ENCODE measurements at places on chromosomes 4 and X.

- DNase-seq, result no peak
Measured at GRCh38 chr4:68347845-68348244, 2.0 kb downstream of the YTHDC1 start.

- peak; percentile 49 for DNase-seq
Measured at GRCh38 chr4:88672987-88673386, 24.6 kb downstream of the NAP1L5 start.

DNA sequence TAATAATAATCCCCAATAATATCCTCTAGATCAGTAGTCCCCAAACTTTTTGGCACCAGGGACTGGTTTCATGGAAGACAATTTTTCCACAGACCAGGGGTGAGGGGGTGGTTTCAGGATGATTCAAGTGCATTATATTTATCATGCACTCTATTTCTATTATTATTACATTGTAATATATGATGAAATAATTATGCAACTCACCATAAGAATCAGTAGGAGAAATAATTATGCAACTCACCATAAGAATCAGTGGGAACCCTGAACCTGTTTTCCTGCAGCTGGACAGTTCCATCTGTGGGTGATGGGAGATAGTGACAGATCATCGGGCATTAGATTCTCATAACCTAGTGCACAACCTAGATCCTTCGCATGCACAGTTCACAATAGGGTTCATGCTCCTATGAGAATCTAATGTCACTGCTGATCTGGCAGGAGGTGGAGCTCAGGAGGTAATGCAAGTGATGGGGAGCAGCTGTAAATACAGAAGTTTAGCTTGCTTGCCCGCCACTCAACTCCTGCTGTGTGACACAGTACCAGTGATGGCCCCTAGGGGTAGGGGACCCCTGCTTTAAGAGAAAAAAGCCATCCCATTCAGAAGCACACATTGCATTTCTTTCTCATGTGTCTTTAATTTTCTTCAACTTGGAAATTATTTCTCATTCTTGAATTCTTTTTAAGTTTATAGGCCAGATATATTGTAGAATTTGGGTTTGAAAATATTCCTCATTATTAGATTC lies 16.0 kb upstream of the SH3RF1 start:
- no peak for DNase-seq

DNA sequence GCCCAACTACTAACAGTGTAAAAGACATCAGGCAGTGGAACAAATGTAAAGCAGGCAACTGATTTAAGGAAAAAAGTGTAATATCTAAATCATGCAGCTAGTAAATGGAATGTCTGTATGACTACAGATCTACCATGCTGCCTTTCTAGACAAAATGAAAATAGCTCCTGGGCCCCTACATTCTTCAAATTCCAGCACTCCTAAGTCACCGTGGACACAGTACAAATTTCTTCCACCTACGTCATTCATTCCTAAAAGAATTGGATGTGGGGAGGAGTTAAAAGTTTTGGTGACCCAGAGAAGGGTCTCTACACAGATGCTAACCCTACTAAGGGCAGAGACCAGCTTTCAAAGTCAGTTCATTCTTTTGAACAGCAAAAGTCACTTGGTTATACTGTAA lies 137.2 kb upstream of the ARHGEF9 start:
- peak; percentile 36 for DNase-seq

DNA sequence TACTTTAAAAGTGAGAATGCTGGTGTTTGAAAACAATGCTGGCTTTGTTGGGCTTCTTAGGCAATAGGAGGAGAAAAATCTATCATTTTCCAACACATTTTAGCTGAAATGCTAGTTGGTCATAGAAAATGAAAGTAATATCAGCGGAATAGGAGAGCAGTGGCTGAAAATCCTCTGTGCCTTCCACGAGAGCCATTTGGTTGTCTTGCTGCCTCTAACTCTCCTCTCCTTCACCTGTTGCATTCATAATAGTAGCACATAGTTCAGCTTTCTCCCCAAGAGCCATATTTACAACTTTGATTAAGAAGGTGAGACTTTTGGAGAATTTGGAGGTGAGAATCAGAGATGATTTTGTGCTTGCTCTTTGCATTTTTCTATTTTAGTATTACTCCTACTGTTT lies 849.4 kb upstream of the FTHL17 start:
- DNase-seq, result no peak

DNA sequence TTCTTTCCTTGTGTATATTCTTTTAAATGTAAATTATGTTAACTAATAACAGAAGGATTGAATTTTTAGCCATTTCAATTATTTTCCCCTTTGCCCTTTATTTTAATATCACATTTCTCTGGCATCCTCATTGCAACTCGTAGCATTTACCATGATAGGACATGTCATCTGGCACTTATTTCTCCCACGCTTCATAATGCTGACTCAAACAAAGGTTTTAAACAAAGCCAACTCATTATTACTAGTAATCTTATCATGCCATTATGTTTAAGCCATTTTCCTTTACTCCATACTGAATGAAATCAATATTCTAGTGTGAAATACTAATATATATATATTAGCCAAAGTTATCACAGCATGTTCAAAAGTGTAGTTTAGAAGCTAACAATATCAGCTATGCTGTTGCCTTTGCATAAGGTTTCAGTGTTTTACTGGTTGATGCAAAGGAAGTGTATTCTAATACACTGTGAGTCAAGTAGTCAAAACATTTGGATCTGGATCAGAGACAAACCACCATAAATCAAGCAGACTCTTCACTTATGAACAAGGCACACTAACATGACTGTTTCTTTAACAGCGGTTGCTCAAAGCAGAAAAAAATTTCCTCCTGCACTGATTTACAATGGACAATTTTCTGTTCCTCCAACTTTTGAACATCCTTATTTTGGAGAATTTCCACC lies 281.6 kb downstream of the SLC7A11 start:
- DNase-seq, result no peak

DNA sequence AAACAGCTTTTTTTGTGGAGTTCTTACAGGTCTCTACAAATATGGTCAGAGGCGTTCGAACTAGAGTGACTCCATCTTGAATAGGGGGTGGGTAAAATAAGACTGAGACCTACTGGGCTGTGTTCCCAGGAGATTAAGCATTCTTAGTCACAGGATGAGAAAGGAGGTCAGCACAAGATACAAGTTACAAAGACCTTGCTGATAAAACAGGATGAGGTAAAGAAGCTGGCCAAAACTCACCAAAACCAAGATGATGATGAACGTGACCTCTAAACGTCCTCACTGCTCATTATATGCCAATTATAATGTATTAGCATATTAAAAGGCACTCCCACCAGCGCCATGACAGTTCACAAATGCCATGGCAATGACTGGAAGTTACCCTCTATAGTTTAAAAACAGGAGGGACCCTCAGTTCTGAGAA lies 42.8 kb upstream of the SPP1 start:
- no peak for DNase-seq

DNA sequence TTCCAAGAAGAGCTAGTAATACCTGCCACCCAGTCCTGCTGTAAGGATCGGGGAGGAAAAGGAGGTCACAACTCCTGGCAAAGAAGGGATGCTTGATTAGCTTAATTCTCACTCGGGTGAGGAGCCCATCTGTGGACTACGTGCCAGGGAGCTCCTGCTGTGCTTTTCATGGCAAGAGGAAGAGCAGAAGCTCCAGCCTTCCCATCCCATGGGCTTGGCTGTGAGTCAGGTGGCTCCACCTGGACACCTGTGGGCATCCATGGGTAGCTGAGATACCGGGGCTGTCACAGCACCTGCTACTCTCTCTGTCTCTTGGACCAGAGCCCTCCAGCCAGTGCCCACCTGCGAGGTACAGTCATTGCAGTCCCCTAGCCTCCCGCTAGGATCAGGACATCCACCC lies 18.0 kb downstream of the CLNK start:
- no peak for DNase-seq

- no peak for DNase-seq
Measured at GRCh38 chr4:174697896-174698295, 131.2 kb downstream of the GLRA3 start.

GRCh38 chr4:54233697-54234496 lies 4.8 kb downstream of the PDGFRA start:
- peak; percentile 67 for DNase-seq

GRCh38 chr4:53003959-53004358 lies 141.8 kb downstream of the RASL11B start:
- no peak for DNase-seq

All from ACHN (cell line).